ENCODE measurements at places on chromosomes 3 and 15.

GRCh38 chr3:42166662-42167300 lies 75.6 kb downstream of the TRAK1 start:
- no peak for DNase-seq

DNA sequence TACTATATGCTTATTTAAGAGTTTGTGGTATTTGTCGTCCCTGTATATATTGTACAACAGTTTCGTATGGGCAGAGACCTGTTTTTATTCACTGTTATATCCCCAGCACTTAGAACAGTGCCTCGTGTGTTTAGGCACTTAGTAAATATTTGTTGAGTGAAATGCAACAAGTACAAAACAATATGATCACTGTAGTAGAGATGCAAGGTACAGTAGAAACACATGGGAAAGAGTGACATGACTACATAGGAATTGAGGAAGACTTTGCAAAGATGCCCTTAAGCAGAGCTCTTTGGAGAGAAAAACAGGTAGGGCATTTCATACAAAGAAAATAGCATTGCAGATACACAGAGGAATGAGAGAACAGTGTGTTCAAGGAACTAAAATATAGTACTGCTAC lies 18.3 kb downstream of the RASA2 start:
- DNase-seq = no peak

GRCh38 chr3:9301798-9302197 lies 52.4 kb upstream of the SRGAP3 start:
- DNase-seq = no peak

DNA sequence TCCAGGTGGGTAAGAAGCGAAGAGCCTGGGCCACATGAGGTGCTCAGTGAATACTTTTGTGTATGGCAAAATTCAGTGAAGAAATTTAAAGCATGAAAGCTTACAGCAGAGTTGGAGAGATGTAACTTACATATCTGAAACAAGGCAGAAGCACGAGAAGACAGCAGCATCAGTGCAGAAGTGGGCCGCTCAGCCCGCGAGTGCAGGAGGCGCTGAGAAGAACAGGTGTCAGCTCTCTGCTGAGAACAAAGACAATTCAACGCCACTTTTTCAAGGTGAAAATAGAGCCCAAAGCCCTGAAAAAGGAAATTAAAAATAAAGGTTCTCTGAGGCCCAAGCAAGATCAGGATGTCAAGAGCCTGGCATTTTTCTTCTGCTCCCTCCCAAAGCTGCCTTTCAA lies 58.3 kb downstream of the RBPMS2 start:
- DNase-seq = no peak

GRCh38 chr3:154552338-154552737 lies 122.3 kb upstream of the GPR149 start:
- no peak for DNase-seq

DNA sequence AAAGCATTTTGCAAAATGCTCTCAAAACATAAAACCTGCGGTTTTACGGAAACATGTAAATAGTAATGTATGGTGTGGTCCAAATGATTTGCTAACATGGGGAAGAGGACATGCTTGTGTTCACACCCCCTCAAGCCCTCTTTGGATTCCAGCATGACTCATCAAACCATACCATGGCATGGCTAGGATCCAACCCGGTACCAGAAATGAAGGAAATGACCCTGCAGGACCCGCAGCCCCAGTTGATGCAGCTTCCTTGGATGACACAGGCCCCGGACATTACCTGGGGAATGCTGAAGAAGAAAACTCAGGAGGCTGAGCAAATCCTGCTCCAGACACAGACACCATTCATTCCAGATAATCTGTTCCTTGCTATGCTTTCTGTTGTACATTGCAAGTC lies 222.9 kb downstream of the DTWD1 start:
- no peak for DNase-seq

DNA sequence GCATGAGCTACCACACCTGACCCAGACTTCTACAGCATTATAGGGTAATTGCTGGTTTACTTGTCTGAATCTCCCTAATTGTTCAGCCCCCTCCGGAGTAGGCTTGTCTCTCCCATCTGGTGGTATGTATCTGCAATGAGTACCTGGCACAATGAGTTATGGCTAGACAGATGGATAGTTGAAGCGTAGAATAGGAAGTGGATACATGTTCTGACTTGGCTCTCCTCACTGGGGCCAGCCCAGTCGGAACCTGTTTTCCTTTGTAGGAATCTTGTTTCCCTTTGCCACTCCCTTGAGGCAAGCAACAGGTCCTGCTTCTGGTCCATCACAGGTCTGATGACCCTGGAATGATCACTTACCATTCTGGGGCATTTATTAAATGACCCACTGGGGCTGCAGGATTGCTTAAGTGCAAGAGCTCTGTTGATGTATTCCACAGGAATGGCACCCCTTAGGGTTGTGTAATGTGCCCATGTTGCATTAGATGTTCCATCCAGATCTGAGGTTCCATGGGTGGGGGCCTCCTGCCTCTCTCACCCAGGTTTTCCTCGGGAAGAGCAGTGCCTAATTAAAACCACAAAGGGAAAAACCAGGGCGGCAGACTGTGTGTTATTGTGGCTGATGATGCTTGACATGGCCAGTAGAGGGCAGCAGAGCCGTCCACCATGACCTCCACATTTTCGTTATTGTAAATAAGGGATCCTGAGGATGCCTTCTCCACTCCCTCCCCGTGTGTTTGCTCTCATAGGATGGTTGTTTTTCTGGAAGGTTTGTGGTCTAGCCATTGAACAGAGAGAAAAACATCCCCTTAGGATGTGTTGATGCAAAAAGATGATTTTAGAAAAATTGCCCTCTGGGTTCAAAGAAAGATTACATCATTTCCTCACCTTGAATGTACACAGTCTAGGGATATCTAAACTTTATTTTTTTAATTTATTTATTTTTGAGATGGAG lies 58.0 kb downstream of the CMTM8 start:
- peak; percentile 26 for DNase-seq

DNA sequence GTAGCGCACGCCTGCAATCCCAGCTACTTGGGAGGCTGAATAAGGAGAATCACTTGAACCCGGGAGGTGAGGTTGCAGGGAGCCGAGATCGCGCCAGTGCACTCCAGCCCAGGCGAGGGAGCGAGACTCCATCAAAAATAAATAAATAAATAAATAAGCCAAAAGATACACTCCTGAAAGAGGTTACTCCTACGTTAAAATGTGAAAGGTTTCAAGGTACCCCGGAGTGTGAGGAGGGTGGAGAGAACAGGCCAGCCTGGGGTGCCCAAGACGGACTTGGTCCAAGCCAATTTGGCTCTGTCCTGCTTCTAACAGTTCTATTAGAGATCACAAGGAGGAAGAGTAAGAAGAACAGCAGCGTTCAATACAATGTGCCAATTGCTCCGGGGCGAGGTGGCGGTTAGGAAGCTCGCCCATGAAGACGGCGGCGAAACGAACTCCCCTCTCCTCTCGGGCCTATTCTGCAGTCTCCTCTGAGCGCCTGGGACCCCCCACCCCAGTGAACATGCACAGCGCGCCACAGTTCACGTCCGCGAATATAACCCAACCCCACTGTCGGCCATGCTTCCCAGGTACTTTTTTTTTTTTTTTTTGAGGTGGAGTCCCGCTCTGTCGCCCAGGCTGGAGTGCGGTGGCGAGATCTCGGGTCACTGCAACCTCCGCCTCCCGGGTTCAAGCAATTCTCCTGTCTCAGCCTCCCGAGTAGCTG lies 942 bp downstream of the ELP6 start:
- DNase-seq = no peak

DNA sequence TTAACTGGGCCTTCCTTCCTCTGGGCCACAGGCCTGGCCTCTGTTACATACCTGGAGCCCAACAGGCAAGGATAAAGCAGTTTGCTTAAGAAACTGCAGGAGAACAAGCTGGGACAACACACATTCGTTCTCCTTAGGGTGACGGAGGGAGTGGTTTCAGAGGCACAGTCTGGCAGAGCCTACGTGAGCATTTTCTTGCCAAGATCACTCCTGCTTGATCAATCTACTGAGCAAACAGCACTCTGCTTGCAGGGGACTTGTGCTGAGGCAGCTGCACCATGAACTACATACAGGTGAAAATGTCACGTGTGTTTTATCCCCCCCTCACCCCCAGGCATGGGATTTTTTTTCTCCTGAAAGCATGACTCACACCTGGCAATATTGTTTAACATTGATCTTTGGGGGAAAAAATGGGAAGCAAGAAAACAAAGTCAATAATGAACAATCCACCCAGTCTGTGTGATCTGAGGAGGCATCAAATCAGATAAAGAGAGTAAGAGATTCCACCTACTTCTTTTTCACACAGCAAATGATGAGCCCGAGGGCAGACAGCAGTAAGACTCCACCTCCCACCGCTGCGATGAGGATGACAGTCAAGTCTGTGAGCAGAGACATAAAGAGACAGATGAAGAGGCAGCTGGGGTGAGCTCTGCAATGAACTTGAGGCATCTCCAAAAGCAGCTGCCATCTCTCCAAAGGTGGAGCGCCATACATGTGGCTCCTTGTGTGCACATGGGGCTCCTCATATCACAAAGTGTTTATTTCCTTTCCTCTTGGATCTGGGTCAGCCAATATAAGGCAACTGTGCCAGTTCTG lies 57.4 kb downstream of the CDCP1 start:
- DNase-seq = no peak

DNA sequence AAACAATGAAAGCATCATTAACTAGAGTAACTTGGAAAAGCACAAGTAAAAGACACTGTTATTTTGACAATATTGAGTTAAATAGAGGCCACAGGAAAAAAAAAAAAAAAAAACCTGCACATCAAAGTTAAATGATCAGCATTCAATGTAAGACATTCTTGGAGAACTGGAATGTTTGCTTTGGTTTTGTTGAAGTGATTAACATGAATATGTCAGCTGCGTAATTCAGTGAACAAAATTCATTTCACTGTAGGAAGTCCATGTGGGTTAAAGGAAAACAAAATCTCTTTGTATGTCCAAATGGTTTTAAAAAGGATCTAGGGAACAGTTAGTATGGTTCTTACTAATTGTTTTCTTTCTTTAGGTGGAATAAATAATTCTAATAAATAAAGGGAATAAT lies 252.8 kb upstream of the CNTN6 start:
- DNase-seq = no peak

- no peak for DNase-seq
Observed at GRCh38 chr15:57100136-57100539, 181.7 kb downstream of the TCF12 start.

- no peak for DNase-seq
Observed at GRCh38 chr15:35379972-35380371, 166.0 kb downstream of the DPH6 start.

- DNase-seq = peak; percentile 34
Observed at GRCh38 chr3:108127301-108127988, 36.6 kb upstream of the CD47 start.

- DNase-seq = no peak
Observed at GRCh38 chr3:19116239-19116638, 32.1 kb upstream of the KCNH8 start.

DNA sequence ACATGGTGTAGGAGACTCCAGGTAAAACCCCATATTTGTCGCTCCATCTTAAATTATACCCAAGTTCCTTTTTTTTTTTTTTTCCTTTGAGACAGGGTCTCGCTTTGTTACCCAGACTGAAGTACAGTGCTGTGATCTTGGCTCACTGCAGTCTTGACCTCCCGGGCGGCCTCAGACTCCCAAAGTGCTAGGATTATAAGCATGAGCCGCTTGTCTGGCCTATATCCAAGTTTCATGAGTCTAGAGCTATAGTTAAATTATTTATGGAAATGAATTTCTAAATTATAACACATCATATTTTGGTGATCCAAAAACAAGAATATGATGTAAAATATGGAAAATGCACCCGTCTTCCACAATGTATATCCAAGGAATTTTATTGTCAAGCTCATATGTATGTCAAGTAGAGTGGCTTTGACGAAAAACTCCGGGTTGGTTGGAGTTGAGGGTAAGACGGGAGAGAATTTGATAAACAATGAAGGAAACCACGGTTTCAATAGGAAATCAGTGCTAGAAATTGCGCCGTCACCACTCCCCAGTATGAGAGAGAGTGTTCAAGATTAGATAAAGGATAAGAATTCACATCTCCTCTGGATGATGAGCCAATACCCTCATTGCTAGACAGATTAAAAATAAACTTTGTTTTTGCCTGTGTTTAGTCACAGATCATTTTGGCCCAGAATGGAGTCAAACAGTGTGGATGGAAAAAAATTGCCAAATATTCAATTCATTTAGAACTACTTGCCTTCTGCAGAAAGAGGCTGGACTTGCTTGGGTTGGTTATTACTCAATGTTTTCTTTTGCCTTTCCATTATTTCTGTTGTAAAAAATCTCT lies 209.2 kb upstream of the NR2F2 start:
- DNase-seq = no peak

- DNase-seq = no peak
Observed at GRCh38 chr15:25684521-25685431, 178.4 kb downstream of the ATP10A start.

GRCh38 chr3:55525436-55525835 lies 38.3 kb upstream of the WNT5A start:
- DNase-seq = no peak

DNA sequence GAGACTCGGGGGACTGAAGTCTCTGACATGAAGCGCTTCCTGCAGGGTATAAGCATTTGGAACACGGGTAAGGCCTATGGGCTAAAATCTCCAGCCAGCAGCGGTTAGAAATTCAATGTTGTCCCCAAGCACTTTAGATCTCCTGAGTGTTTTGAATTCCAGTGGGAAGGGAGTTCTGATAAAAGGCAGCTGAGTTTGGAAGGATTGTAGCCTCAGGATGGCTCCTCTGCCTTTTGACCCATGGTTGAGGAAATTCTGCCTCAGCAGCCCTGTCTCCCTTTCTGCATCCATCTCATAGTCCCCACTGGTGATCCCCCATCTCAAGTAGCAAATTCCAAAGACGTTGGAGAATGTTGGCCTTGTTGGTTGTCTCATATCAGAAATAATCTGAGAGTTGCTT lies 24.2 kb upstream of the HACD2 start:
- DNase-seq = no peak

DNA sequence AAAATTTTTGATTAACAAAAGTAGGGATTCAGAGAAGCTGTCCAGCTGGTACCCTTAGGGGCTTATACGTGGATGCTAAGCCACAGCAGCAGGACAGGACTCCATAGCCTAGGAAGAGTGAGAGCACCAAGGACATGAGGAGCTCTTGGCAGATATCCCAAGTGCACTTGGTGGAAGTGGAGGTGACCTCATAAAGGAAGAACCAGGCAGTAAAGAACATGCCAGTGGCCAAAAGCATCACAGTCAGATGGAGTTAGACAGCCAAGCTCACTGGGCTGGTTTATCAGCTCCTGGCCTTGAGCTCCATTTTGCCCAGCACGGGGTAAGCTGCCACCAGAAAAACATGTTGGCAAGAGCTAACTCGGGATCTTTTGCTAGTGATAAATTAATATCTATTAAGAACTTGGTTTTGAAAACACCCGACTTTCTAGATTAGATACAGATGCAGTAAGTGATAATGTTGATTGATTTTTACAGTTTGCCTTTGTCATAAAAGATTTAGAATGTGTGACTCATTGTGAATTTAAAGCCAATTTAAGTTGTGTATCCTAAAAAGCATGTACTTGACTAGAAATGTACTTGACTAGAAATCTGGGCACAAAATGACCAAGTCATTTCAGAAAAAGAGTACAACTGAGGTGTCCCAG lies 108.0 kb downstream of the CMSS1 start:
- no peak for DNase-seq

GRCh38 chr3:55166576-55167555 lies 239.0 kb upstream of the LRTM1 start:
- DNase-seq = no peak

- DNase-seq = no peak
Observed at GRCh38 chr3:19540464-19540863, 392.2 kb downstream of the KCNH8 start.

Data from stimulated activated CD8-positive, alpha-beta memory T cell treated with anti-CD3 and anti-CD28 coated beads, Interleukin-4, amount 100 ng/mL, for 24 hours (primary cell).